Fibroblast of skin of back (primary cell): ENCODE measurements at places on chromosomes 6 and 20.
A peak's percentile ranks its signal among the peaks of the same experiment; 100 is the strongest.

DNA sequence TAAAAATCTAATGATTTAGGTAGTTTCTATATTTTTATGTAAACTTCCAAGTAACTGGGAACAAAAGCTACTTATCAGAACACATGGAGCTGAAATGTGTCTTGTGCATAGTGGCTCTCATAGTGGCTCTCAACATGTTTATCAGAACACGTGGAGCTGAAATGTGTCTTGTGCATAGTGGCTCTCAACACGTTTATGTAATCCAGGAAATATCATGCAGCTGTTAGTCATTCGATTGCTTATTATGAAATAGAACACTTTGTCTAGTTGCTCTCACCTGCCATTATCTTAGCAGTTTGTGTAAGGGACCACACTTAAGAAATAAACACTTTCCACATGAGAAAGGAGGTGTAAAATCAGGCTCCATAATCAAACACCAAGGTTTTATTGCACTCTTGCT lies 119.2 kb upstream of the ASCC3 start:
- DNase-seq = no peak

- DNase-seq = no peak
These were observed 783.7 kb downstream of the FRK start for GRCh38 chr6:115276881-115277565.

- no peak for DNase-seq
These were observed 23.2 kb downstream of the L3MBTL3 start for GRCh38 chr6:130041594-130041993.

DNA sequence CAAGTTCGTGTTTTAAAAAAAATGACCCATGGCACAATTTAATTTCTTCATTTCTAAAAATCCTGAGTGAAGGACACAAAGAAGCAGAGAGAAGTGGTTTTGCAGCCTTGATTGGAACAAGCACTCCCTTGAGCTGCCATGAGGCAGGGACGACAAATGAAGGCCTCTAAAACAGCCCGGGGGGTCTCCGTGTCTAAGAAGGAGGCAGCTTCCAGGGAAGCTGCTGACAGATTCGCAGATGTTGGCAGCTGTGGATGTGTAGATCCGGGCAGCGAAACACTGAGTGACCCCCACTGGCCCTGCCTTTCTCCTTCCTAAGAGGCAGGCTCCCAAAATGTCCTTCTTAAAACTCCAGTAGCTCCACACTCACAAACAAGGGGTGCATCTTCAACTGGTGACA lies 9.6 kb upstream of the LBP start:
- DNase-seq = no peak

GRCh38 chr20:31406115-31406514 lies at the start of gene DEFB121:
Gene DEFB121 (minus strand): TSS chr20:31406215. CDS start chr20:31406152, 63 bp downstream.
- no peak for DNase-seq

GRCh38 chr6:107657755-107658461 lies 166.2 kb downstream of the SCML4 start:
- peak; percentile 33 for DNase-seq

- DNase-seq = no peak
These were observed 24.1 kb downstream of the PXT1 start for GRCh38 chr6:36418558-36418957.

DNA sequence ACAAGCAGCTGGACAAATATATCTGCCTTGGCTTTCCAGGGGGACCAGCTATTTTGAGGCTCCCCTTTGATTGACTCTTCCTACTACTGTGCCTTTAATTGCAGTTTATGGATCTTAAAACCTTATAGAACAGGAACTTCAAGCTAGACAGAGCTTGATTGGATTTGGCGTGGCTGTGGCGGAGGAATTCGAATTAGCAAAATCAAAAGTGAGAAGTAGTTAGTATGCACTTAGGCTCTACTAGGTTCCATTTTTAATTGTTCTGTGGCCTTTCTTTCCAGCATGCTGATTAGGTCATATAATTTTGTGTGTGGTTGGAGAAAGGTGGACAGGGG lies 248.0 kb downstream of the HIVEP2 start:
- no peak for DNase-seq

- DNase-seq = no peak
These were observed 15.1 kb downstream of the KCNS1 start for GRCh38 chr20:45085867-45086266.

- no peak for DNase-seq
These were observed 58.6 kb downstream of the SNAI1 start for GRCh38 chr20:50041246-50041873.

GRCh38 chr6:5412017-5412416 lies 150.7 kb downstream of the FARS2 start:
- no peak for DNase-seq

- no peak for DNase-seq
These were observed 898 bp downstream of the XRN2 start for GRCh38 chr20:21303872-21304586.

- DNase-seq = peak; percentile 54
These were observed 21.4 kb upstream of the PREP start for GRCh38 chr6:105424175-105424783.

DNA sequence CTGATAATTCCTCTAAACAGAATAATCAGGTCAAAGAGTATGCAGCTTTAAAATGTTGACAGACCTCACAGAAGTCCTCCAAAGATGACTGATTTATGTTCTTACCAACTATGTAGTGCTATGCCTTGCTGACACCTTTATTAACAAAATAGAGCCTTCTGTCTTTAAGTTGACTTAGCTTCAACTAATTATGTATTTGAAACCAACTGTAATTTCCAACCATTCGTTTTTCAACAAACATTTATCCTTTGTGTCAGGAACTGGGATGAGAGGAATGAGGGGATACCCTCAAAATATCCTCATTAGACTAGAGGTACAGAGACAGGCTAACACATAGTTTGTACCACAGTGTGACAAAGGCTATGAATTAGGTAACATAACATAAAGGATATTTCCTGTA lies 186.2 kb upstream of the ZNF217 start:
- no peak for DNase-seq

- peak; percentile 63 for DNase-seq
These were observed at the start of gene SDC4 for GRCh38 chr20:45347936-45348778. Gene SDC4 (minus strand): TSS chr20:45348424. CDS start chr20:45348384, 40 bp downstream.

- no peak for DNase-seq
These were observed 521.2 kb upstream of the IMPG1 start for GRCh38 chr6:76593668-76594067.

DNA sequence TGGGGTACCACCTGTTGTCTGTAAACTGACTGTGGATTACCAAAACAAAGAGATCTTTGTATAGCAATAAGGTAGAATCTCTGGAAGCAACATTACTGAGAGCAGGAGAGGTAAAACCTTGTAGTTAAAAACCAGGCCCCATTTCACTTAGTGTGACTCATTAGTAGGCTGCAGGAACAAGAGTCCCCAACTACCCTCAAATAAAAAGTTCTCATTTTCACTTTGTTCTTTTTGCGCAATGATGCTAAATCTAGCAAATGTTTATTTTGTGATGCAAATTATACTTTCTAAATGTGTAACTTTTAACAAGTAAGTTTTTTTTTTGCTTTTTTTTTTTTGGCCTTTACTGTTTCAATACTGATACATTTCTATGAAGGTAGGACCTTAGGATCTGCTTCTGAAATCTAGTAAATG lies 67.1 kb downstream of the ESF1 start:
- DNase-seq = no peak
